Ovary (tissue), 10 donors: ENCODE measurements at places on chromosomes 1 and 21.
A peak's percentile ranks its signal among the peaks of the same experiment; 100 is the strongest.

DNA sequence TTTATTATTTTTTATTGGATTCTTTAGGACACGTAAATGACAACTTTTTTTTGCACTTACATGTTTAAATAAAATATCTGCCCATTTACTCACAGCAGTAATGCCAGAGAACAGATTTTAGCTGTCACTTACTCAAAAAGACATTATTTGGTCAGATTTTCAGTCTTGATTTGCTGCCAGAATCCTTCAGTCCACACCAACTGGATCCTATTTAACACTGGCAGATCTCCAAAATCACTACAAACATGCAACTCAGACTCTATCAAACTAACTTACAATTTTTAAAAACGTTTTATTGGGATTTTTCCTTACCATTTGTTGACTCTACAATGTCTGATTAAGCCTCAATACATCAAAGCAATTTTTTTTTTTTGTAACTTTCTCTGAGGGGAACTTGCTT lies 11.1 kb downstream of the ATP6V1G3 start:
- no peak for DNase-seq

DNA sequence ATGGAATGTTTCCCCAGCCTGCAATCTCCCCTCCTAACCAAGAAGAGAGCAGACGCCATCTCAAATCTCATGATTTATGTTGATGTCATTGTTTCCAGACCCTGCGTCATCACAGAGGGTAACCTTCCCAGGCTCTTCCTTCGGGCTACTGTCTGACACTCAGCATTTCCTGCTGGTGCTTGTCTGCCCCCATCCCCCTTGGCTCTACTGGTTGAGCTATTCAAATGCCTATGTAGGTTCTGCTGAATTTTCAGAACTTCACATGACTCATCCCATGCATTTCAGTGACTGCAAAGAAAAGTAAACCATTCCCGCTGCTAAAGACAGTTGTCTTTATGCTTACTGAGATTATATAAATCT lies 24.8 kb upstream of the ITPKB start:
- no peak for DNase-seq

GRCh38 chr1:53271446-53272090 lies 33.2 kb upstream of the MAGOH start:
- no peak for DNase-seq

DNA sequence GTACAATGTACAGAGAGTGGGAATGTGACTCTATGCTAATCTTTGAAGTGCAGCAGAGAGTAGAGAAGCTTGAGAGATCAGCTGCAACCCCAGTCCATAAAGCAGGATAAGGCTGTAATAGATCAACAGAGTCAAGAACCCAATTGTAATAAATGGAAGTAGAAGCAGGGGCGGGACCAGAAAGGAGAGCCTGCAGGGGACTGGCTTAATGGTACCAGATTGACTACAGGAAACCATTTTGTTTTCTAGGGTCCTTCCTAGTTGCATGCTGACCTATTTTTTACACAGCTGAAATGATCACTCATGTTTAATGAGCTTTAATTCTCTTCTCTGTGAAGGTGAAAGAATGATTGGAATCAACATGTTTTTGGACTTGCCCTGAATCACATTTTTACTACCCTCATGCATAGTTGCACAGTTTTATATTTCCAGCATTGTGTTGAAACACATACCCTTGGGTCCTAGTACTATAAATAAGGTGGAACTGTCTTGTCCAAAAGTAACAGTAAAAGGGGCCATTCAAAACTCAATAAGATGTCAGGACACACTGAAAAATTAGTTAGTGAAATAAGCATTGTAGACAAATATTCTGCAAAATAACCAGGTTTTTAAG lies 69.8 kb downstream of the GPR88 start:
- no peak for DNase-seq

GRCh38 chr1:2979191-2980072 lies 41.8 kb upstream of the ACTRT2 start:
- peak; percentile 10 for DNase-seq

GRCh38 chr1:77639056-77639455 lies 43.4 kb downstream of the ZZZ3 start:
- DNase-seq: no peak

DNA sequence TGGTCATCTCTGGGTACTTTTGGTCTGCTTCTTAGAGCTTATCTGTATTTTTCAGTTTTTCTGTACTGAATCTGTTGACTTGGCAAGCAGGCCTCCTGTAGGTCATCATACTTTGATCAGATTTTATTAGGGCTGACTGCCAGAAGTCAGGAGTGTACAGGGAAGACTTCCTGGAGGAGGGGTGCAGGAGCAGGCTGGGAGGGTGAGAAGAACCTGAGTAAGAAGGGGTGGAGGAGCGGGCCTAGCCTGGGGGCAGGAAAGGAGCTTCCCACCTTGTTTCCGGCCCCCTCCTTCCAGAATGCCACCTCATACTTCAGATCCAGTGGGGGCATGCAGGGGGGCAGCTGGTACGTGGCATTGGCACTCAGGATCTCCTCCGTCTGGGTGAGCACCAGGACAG lies 18.3 kb upstream of the IL22RA1 start:
- DNase-seq: no peak

DNA sequence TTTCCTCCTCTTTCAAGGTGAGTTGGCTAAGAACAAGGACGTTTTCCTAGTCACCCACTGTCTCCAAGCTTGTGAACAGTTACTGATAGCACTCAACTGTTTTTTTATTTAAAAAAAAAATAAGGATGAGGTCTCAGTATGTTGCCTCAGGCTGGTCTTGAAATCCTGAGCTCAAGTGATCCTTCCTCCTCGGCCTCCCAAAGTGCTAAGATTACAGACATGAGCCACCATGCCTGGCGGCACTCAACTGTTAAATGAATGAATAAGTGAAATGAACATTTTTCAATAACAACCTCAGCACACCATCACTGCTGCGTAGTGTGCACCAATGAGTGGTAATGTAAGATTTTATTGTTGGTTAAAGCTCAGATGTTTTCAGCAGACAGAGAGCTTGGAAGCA lies 214.1 kb upstream of the NRIP1 start:
- no peak for DNase-seq

GRCh38 chr1:46571691-46572225 lies 20.3 kb upstream of the KNCN start:
- DNase-seq: no peak

- DNase-seq: no peak
Measured at GRCh38 chr1:50796272-50796671, 163.8 kb downstream of the FAF1 start.

GRCh38 chr1:41340655-41341364 lies 20.4 kb upstream of the FOXO6 start:
- no peak for DNase-seq

DNA sequence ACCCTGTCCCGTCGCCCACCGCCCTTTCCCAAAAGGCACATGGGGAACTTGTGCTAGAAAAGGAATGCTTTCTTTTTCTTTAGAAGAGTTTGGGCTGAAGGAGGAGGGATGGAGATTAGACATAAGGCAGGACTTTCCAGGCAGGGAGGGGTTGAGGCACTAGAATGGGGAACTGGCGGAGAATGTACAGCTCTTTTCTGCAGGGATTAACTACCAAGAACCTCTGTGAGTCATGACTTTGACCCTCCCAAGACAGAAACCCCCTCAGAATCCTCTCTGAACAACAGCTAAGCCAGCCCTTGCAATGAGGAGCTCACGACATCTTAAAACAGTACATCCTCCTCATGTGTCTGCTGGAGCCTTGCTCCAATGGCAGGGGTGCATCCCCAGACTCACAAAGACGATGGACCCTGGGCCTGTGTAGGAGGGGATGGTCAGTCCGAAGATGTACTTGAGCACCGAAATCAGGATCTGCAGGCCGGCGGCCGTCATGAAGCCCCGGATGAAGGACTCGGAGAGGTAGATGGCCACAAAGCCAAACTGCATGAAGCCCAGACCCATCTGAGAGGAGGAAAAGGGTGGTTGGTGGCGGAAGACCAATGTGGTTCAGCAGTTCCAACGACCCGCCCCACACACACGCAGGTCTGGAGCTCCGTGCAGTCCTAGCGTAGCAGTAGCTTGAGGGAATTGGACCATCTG lies 13.6 kb downstream of the SLC26A9 start:
- no peak for DNase-seq

- no peak for DNase-seq
Measured at GRCh38 chr21:30326390-30326789, 6.3 kb upstream of the KRTAP26-1 start.

DNA sequence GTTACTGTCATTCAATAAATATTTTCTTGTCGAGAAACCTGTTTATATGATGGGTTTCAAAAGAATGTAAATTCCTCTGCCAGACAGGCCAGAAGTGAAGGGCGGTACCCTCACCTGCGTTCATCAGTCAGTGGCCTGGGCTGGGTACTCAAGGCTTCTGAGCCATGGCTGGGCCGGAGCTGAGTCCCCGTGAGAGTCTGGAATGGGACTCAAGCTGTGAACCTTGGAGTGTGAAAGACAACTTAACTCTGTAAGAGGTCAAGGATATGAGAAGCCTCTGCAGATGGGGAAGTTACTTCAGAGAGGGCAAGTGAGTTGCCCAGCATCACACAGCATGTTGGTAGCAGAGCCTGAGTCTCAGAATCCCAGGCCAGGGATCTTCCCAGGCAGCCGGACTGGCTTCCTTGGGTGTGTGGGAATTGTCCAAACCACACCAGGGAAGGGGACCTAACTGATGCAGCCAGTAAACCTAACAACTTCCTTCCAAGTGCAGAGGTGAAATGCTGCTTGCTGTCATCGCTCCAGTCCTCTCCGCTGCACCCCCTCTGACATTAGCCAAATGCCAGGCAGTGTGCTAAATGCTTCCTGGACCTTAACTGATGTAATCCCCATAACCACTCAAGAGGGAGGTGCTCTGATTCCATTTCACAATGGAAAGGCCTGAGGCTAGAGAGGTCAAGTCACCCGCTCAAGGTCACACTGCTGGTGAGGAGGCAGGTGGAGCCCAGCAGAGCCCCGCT lies 4.8 kb downstream of the DISP3 start:
- DNase-seq: no peak

DNA sequence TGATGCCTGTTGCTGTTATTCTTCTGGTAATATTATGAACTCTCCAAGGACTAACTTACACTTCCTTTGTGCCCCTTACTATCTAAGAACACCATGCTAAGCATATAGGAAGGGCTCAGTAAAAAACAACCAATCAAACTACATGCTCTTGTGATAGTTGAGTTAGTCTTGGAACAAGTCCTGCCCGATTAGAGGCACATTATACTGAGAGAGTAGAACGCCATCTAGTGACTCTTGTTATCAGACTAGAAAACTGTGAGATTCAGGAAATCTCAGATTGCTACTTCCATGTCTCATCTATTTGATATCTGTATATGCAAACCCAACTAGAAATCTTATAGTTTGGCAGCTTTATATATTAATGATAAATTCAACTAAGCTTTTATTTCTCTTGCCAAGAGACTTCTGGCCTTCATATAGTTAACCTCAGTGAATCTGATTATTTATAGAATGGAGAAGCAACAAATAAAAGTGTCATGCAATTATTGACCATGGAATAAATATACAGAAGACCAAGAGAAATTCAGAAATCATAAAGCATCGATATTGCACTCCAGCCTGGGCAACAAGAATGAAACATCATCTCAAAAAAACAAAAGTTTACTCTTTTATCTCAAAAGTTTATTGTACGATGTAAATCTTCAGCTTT lies 7.8 kb upstream of the SRRM1 start:
- DNase-seq: no peak

DNA sequence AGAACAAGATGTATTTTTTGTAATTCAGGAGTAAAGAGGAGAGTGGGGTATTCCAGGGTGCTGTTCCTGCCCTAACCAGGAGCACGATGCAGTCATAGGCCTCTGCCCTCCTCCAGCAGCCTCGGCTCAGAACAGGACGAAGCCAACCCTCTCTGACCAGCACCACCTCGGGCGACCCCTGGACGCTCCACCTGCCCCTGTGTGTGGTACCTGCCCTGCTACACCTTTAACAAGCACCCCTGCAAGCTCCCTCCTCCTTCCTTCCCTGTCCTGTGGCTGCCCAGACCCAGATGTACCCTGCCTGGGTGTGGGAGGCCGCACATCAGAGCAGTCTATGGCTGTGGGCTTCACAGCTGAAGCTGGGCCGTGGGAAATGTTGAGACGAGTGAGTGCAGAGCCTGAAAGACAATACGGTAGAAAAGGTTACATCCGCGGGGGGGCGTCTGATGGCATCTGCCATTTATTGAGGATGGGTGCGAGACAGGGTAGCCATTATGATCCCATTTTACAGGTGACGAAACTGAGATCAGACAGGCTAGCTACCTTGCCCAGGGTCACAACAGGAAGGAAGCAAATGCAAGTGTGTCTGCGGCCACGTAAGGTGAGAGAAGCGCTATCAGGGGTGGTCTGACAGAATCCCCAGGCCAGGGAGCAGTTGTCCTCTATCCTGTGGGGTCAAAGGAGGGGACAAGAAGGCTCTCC lies 4.6 kb downstream of the ERG start:
- no peak for DNase-seq

DNA sequence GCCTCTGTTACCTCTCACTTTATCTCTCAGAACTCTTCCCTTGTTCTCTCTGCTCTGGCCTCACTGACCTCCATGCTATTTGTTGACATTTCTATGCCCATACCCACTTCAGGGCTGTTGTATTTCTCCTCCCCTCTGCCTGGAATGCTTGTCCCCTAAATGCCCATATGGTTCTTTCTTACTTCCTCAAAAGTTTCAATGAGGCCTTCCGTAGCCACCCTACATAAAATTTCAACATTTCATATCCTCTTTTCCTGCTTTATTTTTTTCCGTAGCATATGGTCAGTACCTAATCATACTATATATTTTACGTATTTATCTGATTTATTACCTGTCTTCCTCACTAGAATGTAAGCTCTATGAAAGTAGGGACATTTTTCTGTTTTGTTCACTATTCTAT lies 47.1 kb upstream of the ZYG11A start:
- DNase-seq: no peak

DNA sequence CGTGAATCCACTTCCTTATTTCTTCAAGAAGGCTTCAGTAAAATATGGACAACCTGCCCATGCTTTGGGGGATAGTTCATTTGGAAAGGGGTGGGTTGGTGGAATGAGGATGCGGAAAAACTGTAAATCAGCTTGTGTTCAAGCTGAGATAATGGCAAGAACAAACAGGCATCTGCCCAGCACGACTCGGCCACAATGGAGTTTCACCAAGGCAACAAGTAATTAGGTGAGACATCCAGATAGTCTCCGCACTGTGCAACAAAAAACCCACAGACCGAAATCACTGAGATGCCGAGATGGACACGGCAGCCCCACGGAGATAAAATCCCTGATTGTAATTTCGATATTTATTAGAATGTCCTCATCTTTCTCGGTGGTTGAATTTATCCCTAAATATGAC lies 455.2 kb downstream of the AJAP1 start:
- no peak for DNase-seq

- DNase-seq: no peak
Measured at GRCh38 chr1:26412180-26412840, 1.7 kb downstream of the LIN28A start.

DNA sequence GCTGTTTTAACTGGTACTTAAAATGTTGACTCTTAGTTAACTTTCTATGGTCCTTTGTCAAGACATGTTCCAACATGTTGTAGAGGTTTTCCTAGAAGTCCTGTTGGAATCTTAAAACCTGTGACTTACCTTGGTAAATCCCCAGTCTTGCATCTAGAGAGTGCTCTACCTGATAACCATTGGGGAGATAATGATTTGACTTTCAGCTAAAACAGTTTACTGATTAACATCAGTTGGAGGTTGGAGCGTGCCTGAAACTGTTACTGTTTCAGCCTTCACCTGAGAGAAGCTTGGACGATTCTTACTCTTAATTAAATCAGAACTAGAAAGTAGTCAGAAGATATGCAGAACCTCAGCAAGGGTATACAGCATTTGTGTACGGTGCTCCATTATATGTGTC lies 8.8 kb downstream of the MDM4 start:
- DNase-seq: no peak

- DNase-seq: no peak
Measured at GRCh38 chr1:168343566-168343965, 62.9 kb downstream of the TBX19 start.
